GOT3 (cell line): ENCODE measurements at places on chromosomes 1 and 21.

GRCh38 chr1:88708011-88708410 lies 23.9 kb downstream of the PKN2 start:
- DNase-seq = no peak

- no peak for DNase-seq
Measured at GRCh38 chr1:221780175-221780574, 38.3 kb upstream of the DUSP10 start.

DNA sequence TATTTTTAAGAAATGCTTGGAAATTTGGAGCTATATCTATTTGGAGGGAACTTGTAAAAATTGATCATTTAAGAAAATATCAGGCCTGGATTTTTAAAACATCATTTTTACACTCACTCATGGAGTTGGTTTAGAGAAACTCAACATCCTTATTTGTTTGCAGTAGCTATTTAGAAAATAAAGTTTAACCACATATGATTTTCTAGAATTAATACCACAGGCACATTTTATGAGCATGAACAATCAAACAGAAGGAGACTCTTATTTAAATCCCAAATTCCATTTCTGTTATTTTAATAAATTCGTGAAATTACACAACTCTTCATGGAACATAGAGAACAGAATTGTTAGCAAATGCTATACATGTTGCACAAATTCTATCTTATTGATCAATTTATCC lies 3.2 kb downstream of the CDKN2C start:
- DNase-seq = no peak

DNA sequence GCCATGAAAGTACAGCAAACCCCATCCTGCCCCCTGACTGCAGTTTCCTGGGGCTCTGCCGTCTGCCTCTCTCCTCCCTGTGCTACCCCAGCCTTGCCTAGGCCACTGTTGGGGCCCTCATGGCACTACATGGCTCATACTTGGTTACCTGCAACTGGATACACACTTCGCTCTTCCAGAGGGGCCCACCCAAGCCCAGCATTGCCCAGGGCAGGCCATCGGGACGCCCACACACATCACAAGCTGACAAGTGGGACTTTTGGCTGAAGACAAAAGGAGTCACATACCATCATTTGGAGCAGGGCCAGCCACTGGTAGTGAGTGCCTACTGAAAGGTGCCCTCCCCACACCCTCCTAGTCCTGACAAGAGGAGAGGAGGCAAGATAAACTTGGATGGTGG lies 82.8 kb downstream of the CD247 start:
- no peak for DNase-seq

DNA sequence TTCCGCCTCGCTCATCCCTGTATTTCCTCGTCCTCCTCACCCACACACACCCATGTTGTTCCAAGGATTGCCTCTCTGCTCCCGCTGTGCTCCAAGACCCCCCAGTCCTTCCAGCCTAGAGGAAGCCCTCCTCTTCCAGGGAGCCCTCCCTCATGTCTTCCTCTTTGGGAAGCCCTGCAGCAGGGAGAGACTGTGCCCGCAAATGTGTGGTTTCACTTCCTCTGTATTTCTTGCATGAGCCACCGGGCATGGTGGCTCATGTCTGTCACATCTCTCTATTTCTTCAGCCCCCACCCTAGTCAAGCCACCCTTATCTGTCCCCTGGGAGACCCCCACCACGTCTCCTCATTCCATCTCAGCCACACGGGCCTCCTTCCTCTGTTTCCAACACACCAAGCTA lies 57.5 kb upstream of the PAX7 start:
- DNase-seq = no peak

DNA sequence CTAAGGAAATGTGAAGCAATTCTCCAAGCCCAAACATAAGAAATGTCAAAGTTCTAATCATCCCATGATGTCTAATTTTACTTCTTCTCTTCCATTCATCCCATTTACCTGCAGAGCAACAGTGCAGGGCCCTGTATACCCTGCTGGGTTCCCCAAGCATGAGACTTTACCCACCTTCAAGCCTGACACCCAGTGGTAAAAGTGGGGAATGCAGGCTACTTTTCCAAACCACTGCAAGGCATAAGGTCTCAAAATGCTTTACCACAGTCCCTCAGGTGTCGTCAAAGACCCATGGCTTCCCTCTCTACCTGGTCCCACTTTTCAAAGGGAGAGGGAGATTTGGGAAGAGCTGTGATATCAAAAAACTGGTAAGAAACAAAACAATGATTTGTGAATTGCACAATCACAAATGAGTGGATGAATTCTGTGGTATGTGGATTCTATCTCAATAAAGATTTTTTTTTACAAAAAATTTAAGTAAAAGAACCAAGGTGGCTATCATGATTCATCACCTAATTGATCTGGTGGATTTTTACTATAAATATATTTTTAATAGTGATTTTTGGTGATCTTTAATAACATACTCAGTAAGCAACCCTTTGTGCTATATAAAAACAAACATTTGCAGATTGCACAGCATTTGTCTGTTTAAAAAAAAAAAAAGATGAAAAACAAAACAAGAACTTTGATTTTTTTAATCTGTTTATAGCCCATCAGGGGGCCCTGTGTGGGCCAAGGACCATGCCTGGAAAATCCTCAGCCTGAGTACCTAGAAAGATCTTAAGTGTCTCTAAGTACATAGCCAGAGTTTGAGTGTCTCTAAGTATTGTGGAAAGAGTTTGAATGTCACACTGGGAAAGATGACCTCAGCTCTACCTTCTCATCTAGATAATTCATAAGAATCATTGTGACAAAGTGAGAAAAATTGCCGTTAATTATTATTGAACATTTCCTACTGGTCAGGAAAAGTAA lies 73.1 kb upstream of the GJB5 start:
- no peak for DNase-seq

DNA sequence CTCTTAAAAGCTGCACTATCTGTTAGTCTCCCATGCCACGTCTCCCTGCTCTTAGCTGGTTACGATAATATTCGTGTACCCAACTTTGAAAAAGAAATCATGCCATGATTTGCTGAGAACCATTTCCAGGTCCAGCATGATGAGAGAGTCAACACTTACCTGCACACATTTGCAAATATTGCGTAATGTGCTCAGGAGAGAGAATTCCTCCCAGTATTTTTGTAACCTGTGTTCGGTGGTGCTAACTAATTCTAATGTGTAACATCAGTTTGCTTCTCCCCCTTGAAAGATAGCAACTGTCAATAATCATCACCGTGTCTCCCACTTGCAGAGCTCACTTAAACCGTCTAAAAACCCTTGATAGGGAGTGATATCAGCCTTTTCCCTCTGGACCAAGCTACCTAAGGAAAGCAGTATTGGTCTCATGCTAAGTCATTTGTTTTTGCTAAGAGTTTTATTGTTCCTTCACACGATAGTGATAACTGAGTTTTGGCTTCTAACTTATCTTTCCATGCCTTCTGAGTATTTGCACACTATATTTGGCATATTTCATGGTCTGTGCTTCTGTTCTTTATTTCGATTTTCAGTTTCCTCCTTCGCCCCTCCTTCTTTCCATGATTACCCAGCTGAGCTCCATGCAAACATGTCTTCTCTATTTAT lies 61.1 kb upstream of the IRF2BP2 start:
- DNase-seq = no peak

GRCh38 chr1:85888921-85889320 lies 180.7 kb upstream of the ZNHIT6 start:
- no peak for DNase-seq

GRCh38 chr1:155107309-155108264 lies 20.1 kb upstream of the EFNA1 start:
- DNase-seq = no peak

DNA sequence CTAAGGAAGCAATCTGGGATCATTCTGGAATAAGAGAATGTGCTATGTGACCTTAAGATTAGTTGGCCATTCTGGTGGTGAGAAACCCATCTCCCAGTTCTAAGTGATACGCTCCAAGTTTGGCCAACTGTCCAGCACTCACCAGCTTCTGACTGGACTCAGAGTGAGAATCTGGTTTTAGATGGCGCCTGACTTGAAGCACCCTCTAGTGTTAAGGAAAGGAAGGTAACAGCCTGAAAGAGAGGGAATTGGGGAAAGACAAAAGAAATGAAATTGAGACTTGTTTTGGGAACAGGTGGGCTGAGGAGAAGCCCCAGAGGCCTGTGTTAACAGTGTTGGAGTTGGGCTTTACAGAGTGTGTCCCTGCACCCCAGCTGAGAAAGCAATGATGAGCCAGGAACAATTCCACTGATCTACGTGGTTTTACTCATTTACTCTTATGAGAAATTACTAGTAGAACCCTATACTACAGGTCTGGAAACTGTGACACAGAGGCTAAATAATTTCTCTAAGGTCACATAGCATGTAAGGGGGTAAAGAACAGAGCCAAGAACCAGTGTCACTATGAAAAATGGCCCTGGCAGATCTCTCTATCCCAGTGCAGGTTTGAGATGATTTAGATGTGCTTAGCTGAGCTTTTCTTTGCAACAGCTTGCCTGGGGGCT lies 9.3 kb upstream of the FCAMR start:
- no peak for DNase-seq

DNA sequence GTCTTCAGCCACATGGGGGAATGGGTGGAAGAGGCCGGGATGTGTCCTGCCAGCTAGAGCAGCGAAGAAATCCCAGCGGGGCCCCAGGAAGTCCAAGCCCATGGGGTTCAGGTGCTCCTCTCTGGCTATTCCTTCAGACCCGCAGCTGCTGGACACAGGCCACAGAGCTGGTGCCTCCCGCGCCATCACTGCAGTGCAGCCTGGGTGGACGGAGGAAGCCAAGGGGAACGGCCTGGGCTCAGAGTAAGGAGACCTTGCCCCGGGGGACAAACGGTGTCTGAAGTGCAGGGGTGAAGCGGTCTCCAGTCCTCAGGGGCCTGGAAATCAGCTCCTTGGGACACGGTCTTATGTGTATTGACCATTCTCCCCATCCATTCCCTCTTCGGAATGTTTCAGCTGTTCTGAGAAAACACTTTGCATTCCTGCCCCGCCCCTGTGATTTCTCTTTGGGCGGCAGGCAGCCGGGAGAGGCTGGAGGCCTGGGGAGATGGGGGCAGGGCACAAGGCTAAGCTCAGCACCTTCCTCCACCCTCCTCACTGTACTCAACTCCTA lies 18.4 kb downstream of the MTHFR start:
- DNase-seq = no peak

- DNase-seq = no peak
Measured at GRCh38 chr1:200207711-200208126, 180.2 kb downstream of the NR5A2 start.

DNA sequence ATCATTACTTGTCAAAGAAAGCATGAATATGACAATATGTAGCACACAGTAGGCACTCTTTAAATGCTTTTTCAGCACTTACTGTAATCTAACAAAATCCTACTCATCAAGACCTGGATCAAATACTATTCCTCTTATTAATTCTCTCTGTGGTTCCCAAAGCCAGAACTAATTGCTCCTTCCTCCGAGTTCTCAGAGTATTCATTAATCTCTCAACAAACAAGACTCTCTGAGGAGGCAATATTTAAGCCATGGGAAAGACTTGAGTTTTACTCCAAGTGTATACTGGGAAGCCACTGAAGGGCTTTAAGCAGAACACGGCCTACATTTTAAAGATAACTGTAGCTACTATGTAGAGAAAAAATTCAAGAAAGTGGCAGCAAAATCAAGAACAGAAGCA lies 79.7 kb downstream of the ENAH start:
- DNase-seq = no peak

GRCh38 chr21:16324630-16325029 lies 594.8 kb downstream of the USP25 start:
- DNase-seq = no peak
